ENCODE measurements at places on chromosomes 3 and 15.

DNA sequence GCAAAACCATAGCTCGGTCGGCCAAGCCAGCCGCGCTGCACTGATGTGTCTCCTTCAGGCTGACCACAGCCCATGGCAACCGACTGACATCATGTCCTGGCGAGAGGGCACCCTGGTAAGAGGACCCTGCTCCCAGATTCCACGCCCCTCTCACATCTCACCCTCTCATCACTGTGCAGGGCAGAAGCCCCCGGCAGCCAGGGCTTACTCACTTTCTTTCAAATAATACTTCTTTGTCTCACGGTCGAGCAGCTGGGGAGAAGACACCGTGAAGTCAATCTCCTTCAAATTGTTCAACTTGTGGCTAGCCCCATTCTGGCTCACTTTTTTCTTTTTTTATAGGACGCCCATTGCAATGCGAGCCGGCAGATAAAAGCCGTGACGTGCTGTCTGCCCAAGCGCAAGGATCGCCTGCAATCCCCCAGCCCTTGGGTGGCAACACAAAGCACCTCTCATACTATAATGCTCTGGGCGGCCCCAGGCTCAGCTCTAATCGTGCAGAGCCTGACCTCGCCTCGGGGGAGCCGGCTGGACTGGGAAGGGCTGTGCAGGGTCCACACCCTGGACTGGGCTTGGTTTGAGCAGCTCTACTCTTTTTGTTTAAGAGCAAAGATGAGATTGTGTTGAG, 33.6 kb downstream of the VGLL4 start:
- no peak for DNase-seq

DNA sequence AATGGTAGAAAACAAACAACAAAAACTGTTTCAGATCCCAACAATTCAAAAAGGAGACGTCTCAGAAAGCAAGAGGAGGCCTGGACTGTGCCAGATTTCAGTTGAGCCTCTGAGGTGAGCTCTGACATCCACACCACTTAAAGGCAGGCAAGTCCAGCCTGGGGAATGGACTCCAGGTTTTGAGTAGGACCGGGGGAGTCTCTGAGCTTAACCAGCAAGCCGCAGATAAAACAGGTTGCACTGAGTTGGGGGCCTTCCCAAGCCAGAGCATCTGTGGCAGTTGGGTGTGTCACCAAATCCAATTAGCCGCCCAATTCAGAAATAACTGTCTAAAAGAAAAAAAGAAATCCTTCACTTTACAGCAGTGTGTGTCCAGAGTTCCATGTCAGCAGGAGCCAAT, 54.7 kb downstream of the OXNAD1 start:
- no peak for DNase-seq

- no peak for DNase-seq
These were observed 2.1 kb downstream of the FYCO1 start for GRCh38 chr3:45993421-45994027.

- DNase-seq: no peak
These were observed 3.2 kb upstream of the CHSY1 start for GRCh38 chr15:101255051-101255395.

GRCh38 chr3:122960652-122961051, 66.9 kb downstream of the SEMA5B start:
- DNase-seq: no peak

GRCh38 chr15:60135961-60136360, 131.8 kb downstream of the FOXB1 start:
- DNase-seq: no peak

DNA sequence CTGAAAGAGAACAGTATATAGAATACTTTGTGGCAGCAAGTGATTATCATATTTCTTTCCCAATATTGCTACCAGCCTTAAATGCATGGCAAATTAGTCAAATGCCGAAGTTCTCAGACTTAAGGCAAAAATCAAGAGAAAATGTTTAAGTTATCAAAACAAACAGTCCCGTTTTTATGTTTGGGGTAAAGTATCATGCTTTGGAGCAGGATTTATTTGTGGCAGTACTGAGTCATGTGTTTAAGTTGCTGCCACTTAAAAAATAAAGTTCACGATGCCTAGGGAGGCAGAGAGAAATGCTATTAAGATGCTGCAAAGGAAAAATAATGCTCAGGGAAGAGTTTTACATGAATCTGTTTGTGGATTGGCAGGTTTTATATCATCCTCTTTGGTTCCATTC, 417.4 kb upstream of the MDFIC2 start:
- no peak for DNase-seq

DNA sequence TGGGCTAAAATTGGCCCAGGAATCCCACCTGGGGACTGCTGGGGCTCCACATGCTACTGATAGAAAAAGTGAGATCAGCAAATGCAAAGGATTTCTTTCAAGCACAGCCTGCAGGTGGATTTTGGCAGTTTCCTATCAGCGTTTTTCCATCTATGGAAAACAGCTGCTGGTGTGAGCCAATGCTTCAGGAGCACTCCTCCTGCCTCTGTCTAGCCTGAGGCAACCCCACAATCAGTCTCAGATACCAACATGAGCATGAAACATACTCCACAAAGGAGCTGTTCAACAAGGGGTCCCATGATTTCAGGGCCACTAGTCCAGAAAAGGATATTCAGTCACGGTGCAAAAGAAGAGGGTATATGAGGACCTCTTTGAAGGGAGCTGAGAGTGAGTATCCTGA, 311.5 kb upstream of the THBS1 start:
- no peak for DNase-seq

DNA sequence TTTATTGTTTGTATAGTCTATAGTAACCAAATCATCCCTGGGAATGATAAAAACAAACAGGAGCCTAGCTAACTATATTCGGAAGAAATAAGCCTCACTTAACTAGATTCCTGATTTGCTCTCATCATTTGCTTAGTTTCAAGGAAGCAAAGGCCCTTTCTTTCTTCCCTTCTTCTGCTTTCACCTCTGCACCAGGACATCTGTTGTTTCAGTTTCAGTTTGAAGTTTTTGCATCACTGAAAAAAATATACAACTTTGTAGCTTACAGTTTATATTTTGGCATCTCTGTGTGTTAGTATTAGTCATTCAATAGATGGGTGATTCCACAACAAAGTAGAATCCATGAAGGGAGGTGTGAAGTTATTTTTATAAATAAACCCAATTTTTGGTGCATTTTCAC, 113.6 kb upstream of the SNTN start:
- DNase-seq: no peak

DNA sequence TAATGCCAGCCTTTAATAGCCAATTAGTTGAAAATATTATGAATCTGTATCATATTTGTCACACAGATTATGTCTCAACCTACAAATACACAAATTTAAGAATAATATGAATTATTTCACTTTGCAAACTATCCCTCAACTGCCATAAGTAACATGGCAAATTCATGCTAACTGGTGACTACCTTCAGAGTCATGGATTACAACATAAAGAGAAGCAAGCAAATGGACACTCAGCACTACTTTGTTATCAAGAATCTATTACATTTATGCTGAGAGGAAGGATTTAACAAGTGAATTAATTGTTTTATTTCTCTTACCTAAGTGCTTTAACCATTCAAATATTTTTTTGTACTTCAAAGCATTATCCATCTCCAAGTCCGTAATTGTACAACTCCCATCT, 103.1 kb upstream of the BCL6 start:
- DNase-seq: no peak

DNA sequence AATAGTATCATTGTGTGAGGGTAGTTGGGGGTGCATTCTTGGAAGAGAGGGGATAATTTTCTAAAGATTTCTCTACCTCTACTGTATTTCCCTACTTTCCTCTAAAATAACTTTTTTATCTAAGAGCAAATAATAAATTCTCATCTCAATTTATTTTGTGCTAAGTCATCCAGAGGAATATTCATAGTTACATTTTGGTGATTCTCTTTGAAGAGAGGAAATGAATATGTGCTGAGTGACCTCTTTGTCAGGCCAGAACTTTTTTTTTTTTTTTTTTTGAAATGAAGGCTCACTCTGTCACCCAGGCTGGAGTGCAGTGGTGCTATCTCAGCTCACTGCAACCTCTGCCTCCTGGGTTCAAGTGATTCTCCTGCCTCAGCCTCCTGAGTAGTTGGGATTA, 15.1 kb upstream of the CCDC80 start:
- DNase-seq: no peak

DNA sequence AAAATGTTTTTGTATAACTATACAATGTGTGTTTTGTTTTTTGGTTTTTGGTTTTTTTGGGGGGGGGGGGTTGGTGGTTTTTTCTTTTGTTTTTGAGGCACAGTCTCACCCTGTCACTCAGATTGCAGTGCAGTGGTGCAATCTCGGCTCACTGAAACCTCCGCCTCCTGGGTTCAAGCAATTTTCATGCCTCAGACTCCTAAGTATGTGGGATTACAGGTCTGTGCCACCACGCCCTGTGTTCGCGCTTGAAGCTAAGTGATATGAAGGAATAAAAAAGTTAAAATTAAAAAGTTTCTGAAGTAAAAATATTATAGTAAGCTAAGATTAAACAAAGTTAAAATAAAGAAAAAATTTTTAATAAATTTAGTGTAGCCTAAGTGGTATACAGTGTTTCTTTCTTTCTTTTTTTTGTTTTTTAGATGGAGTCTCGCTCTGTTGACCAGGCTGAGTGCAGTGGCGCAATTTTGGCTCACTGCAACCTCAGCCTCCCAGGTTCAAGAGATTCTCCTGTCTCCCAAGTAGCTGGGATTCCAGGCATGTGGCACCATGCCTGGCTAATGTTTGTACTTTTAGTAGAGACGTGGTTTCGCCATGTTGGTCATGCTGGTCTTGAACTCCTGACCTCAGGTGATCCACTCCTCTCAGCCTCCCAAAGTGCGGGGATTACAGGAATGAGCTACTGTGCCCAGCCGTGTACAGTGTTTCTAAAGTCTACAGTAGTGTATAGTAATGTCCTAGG, 53.9 kb upstream of the TEX55 start:
- no peak for DNase-seq

GRCh38 chr3:189841473-189842205, 210.4 kb downstream of the TP63 start:
- DNase-seq: no peak

- no peak for DNase-seq
These were observed 34.1 kb upstream of the POLG start for GRCh38 chr15:89368566-89369223.

- no peak for DNase-seq
These were observed 71.9 kb upstream of the MBNL1 start for GRCh38 chr3:152196782-152197181.

GRCh38 chr15:27399241-27399640, 428.3 kb downstream of the GABRG3 start:
- DNase-seq: no peak

DNA sequence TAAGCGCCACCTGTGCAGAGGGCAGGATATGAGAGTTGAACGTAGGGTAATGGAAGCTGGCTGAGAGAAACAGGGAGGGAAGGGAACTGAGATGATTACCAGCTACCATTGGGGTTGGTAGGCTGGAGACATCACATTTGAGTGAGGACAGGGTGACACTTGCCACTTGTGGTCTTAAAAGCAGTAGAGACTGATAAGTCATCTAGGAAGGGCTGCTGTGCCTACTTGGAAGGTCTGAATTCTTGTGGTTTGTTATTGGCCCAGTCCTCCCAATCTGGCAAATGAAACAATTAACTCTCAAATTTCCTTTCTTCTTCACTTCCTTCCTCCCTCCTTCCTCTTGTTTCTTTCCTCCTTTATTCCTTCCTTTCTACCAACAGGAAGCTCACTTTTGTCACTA, 46.8 kb downstream of the COL6A5 start:
- no peak for DNase-seq

DNA sequence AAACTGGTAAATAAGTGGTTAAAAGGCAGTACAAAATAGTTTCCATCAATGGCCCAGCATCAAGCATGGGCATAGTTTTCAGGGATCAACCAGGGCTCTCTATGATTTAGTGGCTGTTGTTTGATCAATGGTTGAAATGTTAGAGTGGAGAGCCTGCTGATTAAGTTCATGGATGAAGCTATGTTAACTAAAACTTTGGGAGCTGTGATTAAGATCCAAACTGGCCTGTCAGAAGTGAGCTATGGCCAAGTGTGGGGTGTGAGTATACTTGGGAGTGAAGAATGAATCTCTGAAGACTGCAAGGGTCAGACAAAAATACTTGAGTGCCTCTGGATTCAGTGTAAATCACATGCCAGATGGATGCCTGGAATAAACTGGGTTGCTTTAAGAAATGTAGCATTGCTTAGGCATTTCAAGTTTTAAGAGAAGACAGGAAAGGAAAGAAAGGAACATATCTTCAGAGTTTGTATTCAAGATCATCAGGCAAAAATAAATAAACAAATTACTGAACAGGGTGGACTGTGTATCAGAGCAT, 422.2 kb upstream of the ADAMTS9 start:
- DNase-seq: no peak

- no peak for DNase-seq
These were observed 44.0 kb downstream of the SMAD3 start for GRCh38 chr15:67109141-67110034.

DNA sequence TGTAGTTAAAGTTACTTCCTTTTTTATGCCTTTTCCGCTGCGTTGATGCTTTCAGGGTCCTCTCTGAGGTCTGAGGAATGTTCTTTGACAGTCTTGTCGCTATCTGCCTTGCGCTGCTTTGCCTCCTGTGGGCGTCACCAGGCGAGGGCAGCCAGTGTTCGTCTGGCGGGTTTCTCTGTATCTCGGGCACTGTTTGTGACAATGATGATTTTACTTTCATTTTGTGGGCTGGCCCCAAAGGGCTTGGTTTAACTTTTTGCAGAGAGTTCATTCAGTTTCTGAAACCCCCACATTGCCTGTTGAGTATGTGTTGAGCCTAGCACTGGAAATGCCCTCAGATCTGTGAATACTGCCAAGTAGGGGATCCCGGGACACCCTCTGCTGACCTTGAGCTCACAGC, 24.6 kb upstream of the SACM1L start:
- no peak for DNase-seq

DNA sequence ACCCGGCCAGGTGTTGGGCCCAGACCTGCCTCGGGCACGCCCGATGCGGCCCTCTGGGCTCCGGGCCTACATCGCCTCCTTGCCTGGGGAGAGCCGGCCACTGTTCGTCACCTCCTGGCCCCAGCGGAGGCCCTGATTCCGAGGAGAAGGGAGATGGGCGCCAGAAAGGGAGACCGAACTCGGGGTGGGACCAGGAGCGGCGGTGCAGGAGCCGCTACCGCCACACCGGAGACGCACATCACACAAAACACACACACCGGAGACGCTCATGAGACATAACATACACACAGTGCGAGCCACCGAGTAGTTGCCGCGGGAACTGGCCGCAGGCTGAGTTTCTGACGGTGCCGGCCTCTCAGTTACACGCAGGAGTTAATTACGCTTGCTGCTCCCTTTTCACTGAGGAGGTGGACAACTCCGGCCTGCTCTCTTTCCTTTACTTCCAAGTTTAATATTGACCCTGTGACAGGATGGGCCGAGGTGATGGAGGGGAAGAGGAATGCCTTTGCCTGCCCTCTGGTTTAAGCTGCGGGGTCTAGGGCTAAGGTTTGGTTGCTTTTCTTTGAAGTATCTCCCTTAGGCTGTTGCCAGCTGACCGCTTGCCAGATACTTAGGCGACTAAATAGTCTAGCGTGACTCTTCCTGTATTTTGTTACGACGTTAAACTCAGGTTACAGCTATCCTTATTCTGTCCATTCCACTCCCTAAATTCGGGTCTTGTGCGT, 570 bp downstream of the PCNP start:
- DNase-seq: no peak

GRCh38 chr3:140463355-140463754, 214.5 kb upstream of the TRIM42 start:
- no peak for DNase-seq
